GM23338 (cell line): ENCODE measurements at places on chromosomes 12 and 14.

DNA sequence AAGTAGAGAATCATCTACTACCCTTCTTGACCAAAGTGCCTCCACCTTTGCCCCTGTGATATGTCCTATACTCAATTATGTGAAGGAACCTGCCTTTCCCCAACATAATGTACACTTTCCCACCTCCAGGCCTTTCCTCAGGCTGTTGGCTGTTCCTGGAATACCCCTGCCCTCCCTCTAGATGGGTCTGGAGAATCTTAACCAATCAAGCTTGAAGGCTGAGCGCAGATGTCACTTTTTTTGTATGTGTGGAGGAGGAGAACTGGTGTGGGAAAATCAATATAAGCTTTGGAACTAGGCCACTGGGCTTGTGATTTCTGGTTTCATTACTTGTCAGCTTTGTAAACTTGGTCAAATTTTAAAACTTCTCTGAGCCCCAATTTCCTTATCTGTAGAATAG is 4.7 kb downstream of the BMAL2 start:
- peak; percentile 43 for DNase-seq

GRCh38 chr12:85688837-85689236 is 147.4 kb downstream of the RASSF9 start:
- DNase-seq, result peak; percentile 30

DNA sequence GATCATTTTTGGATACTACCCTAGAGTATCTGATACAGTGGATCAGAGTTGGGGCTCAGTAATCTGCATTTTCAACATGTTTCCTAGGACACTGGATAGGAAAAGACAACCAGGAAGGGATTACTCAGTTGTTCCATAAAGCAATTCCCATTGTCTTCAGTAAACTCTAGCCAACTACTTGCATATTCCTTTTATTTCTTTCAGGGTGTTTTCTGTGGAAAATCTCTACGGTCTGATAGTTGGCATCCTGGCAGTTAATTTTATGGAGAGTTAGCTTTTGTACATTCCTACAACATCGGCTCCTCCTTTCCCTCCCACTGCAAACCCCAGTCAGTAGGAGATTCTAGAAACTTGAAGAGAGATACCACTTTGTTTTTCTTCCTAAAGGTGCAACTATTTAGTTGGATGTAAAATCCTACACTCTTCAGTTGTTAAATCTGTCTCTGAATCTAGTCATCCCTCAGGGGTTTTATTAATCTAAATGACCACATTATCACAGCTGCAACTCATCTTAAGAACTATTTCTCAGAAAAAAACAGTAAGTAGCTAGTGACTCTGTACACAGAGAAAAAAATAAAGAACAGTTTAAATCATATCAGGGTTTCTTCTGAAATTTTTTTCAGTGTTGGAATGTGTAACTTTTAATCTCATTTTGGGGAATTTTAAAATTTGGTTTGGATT is 103.9 kb downstream of the PDE3A start:
- DNase-seq, result no peak

GRCh38 chr12:38110026-38110699 is 206.4 kb upstream of the ALG10B start:
- DNase-seq, result no peak

GRCh38 chr12:77299910-77300669 is 234.7 kb upstream of the E2F7 start:
- DNase-seq, result no peak

GRCh38 chr12:95055057-95055456 is 18.4 kb downstream of the NR2C1 start:
- no peak for DNase-seq

GRCh38 chr12:56522411-56523193 is 982 bp downstream of the RBMS2 start:
- peak; percentile 60 for DNase-seq
